Upper lobe of left lung (tissue), 6 donors: ENCODE measurements at places on chromosomes 5 and 9. TPM values are rescaled to one million over a fixed set of nuclear protein-coding genes. Genes with fewer than 3 reads are reported as not detected.

DNA sequence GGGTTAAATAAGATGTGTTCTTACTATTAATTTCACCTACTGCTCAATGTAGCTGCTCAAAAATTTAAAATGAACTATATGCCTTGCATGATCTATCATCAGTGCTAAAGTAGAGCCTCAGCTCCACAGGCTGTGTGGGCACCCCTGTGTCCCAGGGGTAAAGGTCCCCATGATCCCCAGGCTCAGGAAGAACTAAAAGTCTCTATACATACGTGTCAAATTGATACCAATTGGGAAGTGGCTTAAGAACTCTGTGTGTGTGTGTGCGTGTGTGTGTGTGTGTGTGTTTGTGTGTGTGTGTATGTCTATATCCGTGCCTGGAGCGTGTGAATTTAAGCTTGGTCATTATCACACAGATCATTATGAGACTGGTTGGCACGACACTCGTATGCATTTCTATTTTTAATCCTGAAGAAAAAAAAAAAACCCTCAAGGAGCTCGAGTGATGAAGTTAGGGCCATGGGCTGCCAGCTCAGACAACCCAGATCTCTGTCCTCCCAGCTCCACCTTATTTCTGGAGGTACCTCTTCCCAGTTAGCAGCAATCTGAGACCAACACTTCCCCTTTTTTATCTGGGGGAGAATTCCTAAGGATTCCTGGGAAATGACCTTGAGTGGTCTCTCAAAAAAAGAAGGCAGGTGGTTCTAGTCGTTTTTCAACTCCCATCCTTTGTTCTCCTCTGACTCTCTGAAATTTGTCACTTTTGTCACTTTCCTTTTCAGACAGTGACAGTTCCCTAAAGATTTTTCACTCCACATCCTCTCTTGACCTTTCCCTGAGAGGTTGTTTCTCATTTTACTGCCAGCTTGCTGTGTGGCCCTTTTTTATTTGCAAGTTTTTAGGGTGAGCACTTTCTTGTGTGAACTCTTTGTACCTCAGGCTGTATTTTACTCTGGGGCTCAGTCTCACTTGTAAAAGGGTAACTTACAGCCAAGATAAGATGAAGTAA, 45.7 kb upstream of the CTXN3 start:
- DNase-seq = no peak
- no peak overlapping the region for H3K27ac ChIP-seq
- H3K4me3 ChIP-seq = no peak overlapping the region
- H3K27me3 ChIP-seq = no peaks in the 10 kb centered on the region
- no peaks in the 10 kb centered on the region for H3K4me1 ChIP-seq

- no peaks in the 10 kb centered on the region for H3K4me1 ChIP-seq
- no peak for DNase-seq
- no peaks in the 10 kb centered on the region for H3K27me3 ChIP-seq
- no peak overlapping the region for H3K27ac ChIP-seq
- no peak overlapping the region for H3K4me3 ChIP-seq
These were observed 16.8 kb upstream of the RNF38 start for GRCh38 chr9:36416890-36417289.

- H3K27ac ChIP-seq = no peak overlapping the region
- H3K27me3 ChIP-seq = no peaks in the 10 kb centered on the region
- no peaks in the 10 kb centered on the region for H3K36me3 ChIP-seq
- no peak overlapping the region for H3K4me3 ChIP-seq
- peak; percentile 13 for DNase-seq
- no peaks in the 10 kb centered on the region for H3K4me1 ChIP-seq
These were observed 1068.5 kb upstream of the CDH10 start for GRCh38 chr5:25713259-25713658.

DNA sequence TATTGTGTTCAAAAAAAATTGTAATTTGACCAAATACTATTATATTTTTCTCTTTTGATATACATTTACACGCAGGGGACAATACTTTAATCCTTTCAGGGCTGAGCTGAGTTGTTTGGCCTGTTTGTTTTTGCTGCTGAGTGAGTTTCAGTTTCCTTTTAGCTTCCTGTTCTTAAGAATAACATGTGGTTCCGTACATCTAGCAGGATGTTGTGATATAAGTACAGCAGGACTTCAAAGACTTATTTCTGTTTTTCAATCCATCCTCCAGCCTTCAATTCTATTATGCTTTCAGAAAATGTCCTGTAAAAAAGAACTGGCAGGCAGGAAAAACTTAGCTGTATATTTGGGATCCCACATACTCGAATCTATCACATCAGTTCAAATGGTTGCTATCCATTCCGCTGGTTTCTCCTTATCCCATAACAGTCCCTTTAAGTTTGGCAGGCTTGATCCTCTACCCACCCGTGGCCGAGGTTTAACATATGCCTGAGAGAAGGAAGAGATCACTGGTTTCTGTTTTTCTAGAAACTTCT, 1037.3 kb upstream of the ACO1 start:
- DNase-seq = no peak
- H3K36me3 ChIP-seq = no peaks in the 10 kb centered on the region
- peak overlapping the region; percentile 78 for H3K27ac ChIP-seq
- no peaks in the 10 kb centered on the region for H3K27me3 ChIP-seq

- H3K27ac ChIP-seq = no peak overlapping the region
- no peaks in the 10 kb centered on the region for H3K27me3 ChIP-seq
- no peaks in the 10 kb centered on the region for H3K36me3 ChIP-seq
- H3K4me1 ChIP-seq = no peaks in the 10 kb centered on the region
- no peak overlapping the region for H3K4me3 ChIP-seq
- DNase-seq = no peak
These were observed 1000.5 kb downstream of the PTPRD start for GRCh38 chr9:9612270-9612669.

GRCh38 chr9:3074247-3074646, 230.4 kb upstream of the PUM3 start:
- H3K27me3 ChIP-seq = no peaks in the 10 kb centered on the region
- no peaks in the 10 kb centered on the region for H3K36me3 ChIP-seq
- H3K4me3 ChIP-seq = no peak overlapping the region
- DNase-seq = no peak
- H3K4me1 ChIP-seq = no peaks in the 10 kb centered on the region

DNA sequence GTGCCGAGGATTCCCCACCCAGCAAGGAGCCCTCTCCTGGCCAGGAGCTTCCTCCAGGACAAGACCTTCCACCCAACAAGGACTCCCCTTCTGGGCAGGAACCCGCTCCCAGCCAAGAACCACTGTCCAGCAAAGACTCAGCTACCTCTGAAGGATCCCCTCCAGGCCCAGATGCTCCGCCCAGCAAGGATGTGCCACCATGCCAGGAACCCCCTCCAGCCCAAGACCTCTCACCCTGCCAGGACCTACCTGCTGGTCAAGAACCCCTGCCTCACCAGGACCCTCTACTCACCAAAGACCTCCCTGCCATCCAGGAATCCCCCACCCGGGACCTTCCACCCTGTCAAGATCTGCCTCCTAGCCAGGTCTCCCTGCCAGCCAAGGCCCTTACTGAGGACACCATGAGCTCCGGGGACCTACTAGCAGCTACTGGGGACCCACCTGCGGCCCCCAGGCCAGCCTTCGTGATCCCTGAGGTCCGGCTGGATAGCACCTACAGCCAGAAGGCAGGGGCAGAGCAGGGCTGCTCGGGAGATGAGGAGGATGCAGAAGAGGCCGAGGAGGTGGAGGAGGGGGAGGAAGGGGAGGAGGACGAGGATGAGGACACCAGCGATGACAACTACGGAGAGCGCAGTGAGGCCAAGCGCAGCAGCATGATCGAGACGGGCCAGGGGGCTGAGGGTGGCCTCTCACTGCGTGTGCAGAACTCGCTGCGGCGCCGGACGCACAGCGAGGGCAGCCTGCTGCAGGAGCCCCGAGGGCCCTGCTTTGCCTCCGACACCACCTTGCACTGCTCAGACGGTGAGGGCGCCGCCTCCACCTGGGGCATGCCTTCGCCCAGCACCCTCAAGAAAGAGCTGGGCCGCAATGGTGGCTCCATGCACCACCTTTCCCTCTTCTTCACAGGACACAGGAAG, 120.2 kb downstream of the RGS3 start:
- no peak overlapping the region for H3K4me3 ChIP-seq
- H3K27me3 ChIP-seq = no peaks in the 10 kb centered on the region
- H3K27ac ChIP-seq = peak overlapping the region; percentile 91
- H3K4me1 ChIP-seq = peaks cover 68% of the 10 kb centered on the region
- H3K36me3 ChIP-seq = peaks cover 28% of the 10 kb centered on the region

PDE4D gene
- total RNA-seq = 50.4 TPM

GRCh38 chr5:177025101-177025601, 2.7 kb downstream of the ZNF346 start:
- H3K27me3 ChIP-seq = no peaks in the 10 kb centered on the region
- no peaks in the 10 kb centered on the region for H3K36me3 ChIP-seq
- no peak overlapping the region for H3K4me3 ChIP-seq
- H3K4me1 ChIP-seq = peaks cover 12% of the 10 kb centered on the region

- H3K27me3 ChIP-seq = no peaks in the 10 kb centered on the region
- H3K4me1 ChIP-seq = peaks cover 5% of the 10 kb centered on the region
- H3K36me3 ChIP-seq = no peaks in the 10 kb centered on the region
- no peak overlapping the region for H3K4me3 ChIP-seq
- no peak overlapping the region for H3K27ac ChIP-seq
These were observed 19.5 kb downstream of the IL9 start for GRCh38 chr5:135876146-135876545.

GRCh38 chr9:128127568-128127989, at the start of gene PTGES2:
TSS of gene PTGES2 (minus strand) at chr9:128127729. CDS start at chr9:128127717, 12 bp downstream.
- H3K4me3 ChIP-seq = peak within 1 kb of the TSS; percentile 68
- H3K27ac ChIP-seq = peak within 1 kb of the TSS; percentile 97
- peaks cover 20% of the 10 kb centered on the region for H3K4me1 ChIP-seq
- peaks cover 16% of the 10 kb centered on the region for H3K36me3 ChIP-seq
- H3K27me3 ChIP-seq = no peaks in the 10 kb centered on the region

DNA sequence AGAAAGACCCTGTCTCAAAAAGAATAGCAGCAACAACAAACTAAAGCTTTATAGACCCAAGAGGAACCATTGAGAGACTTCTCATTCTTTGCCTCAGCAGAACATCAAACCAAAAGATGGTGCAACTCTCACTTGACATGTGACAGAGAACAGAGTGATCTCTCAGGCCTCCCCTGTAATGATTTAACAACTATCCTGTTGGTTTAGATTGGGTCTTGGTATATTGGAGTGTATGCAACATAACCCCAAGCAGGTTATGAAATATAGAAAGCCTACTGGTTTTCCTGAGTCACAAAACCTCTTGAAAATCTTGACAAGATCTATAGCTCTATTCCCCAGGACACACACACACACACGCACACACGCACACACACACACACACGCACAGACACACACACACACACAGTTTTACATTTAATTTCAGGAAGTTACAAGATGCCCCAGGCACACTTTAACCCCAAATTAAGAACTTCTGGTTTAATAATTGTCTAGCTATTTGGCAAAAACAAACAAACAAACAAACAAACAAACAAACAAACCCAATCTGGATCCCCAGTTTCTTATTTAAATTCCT, 6.5 kb upstream of the FGF1 start:
- no peak for DNase-seq
- H3K27me3 ChIP-seq = no peaks in the 10 kb centered on the region
- H3K36me3 ChIP-seq = no peaks in the 10 kb centered on the region
- peaks cover 1% of the 10 kb centered on the region for H3K4me1 ChIP-seq
- no peak overlapping the region for H3K27ac ChIP-seq

- peaks cover 77% of the 10 kb centered on the region for H3K4me1 ChIP-seq
- H3K27ac ChIP-seq = peak overlapping the region; percentile 85
- no peaks in the 10 kb centered on the region for H3K27me3 ChIP-seq
- no peak for DNase-seq
- H3K36me3 ChIP-seq = peaks cover 18% of the 10 kb centered on the region
These were observed 17.4 kb downstream of the AKNA start for GRCh38 chr9:114370251-114370967.

GRCh38 chr5:137176126-137176525, 323.0 kb downstream of the SPOCK1 start:
- H3K27ac ChIP-seq = no peak overlapping the region
- no peaks in the 10 kb centered on the region for H3K27me3 ChIP-seq
- H3K4me1 ChIP-seq = no peaks in the 10 kb centered on the region
- no peaks in the 10 kb centered on the region for H3K36me3 ChIP-seq

GRCh38 chr9:17719053-17719452, 140.2 kb downstream of the SH3GL2 start:
- H3K4me3 ChIP-seq = no peak overlapping the region
- no peaks in the 10 kb centered on the region for H3K27me3 ChIP-seq
- no peaks in the 10 kb centered on the region for H3K36me3 ChIP-seq

DNA sequence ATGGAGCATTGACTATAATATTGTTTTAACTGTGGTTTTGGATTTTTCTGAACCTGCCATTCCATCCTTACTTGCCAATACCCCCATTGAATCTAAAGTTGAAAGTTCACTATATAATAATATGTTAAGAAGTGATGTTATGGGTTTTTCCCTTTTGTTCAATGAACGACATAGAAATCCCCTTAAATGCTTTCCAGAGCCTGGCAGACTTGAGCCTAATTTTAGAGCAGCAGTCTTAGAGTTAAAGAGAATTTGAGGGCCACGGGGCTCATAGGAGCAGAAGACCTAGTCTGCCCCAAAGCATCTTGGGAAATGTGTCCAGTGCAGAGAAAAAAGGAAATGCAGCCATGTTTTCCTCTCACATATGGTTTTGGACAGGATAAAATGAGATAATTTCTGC, 146.1 kb upstream of the SLC44A1 start:
- no peak for DNase-seq
- no peak overlapping the region for H3K27ac ChIP-seq
- no peaks in the 10 kb centered on the region for H3K27me3 ChIP-seq
- no peak overlapping the region for H3K4me3 ChIP-seq
